ENCODE measurements at places on chromosomes 16 and 17.

- DNase-seq, result no peak
Observed at GRCh38 chr16:72105978-72106377, 12.3 kb downstream of the DHX38 start.

DNA sequence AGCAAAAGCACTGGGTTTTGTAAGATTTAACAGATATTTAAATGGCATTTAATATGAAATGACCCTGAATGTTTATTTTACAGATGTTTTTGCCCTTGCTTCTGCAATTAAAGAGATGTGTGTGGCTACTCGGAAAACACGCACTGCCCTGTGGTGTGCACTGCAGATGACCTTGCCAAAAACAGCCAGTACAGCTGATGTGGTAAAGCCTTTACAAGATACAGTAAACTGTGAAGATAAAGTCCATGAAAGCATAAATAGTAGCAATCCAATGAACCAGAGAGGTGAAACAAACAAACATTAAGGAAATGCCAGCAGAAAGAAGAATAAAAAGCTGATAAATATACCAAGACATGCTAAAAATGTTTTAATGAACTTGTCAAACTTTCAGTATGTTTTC lies 15.7 kb downstream of the CCDC43 start:
- no peak for DNase-seq

DNA sequence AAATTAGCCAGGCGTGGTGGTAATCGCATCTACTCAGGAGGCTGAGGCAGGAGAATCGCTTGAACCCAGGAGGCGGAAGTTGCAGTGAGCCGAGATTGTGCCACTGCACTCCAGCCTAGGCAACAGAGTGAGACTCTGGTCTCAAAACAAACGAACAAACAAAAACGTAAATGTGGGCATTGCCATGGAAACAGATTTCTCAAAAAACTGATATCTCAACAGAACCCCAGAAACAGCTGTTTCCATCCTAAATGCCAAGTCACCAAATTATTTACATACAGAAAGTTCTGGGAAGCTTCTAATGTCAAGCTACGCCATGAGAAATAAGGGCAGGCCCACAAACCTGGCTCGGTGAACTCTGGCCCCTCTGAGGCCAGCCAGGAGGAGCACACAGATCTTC lies 16.0 kb upstream of the ZNF689 start:
- DNase-seq, result no peak

GRCh38 chr17:17763734-17764133 lies 73.1 kb downstream of the SREBF1 start:
- DNase-seq, result no peak

GRCh38 chr17:72906306-72906705 lies 186.2 kb downstream of the SLC39A11 start:
- no peak for DNase-seq

DNA sequence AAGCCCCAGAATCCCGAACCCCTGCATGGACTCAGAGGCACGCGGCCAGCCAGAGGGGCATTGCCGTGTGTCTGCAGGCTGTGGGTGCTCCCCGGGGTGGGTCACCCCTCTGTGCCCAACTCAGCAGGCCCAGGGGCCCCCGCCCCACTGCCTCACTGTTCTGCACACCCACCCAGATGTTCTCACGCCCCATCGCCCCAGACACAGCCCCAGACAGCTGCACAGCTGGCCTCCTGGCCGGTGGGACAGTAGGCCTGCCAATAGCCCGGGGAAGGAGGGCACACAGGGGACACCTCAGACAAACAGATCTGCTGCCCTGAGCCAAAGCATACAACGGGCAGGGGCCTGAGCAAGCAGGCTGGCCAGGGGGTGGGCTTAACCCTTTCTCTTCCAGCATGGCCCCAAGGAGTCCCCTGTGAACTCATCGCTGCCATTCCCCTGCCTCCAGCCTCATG lies 27.6 kb upstream of the NXPH3 start:
- no peak for DNase-seq

GRCh38 chr17:48254896-48255295 lies 147.3 kb downstream of the SNX11 start:
- no peak for DNase-seq

- DNase-seq, result no peak
Observed at GRCh38 chr16:12043953-12044352, 67.4 kb downstream of the SNX29 start.

GRCh38 chr16:86960266-86960665 lies 356.9 kb downstream of the C16orf95 start:
- no peak for DNase-seq

- no peak for DNase-seq
Observed at GRCh38 chr17:80925688-80926335, 65.8 kb upstream of the CHMP6 start.

DNA sequence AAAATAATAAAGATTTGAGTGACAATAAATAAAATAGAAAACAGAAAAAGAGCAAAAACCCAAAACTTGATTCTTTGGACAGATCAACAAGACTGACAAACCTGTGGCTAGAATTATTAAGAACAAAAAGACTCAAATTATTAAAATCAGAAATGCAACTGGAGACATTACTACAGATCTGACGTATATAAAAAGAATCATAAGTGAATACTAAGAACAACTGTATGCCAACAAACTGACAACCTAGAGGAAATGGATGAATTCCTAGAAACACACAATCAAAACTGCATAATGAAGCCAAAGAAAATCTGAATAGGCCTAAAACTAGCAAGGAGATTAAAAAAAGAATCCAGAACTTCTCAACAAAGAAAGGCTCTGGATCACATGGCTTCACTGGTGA lies 47.4 kb downstream of the NETO2 start:
- DNase-seq, result no peak

Data from progenitor cell of endocrine pancreas (in vitro differentiated cells).